ENCODE measurements at places on chromosomes 12 and 14.

- DNase-seq, result no peak
These were observed 280.9 kb downstream of the CACNA1C start for GRCh38 chr12:2333491-2334195.

DNA sequence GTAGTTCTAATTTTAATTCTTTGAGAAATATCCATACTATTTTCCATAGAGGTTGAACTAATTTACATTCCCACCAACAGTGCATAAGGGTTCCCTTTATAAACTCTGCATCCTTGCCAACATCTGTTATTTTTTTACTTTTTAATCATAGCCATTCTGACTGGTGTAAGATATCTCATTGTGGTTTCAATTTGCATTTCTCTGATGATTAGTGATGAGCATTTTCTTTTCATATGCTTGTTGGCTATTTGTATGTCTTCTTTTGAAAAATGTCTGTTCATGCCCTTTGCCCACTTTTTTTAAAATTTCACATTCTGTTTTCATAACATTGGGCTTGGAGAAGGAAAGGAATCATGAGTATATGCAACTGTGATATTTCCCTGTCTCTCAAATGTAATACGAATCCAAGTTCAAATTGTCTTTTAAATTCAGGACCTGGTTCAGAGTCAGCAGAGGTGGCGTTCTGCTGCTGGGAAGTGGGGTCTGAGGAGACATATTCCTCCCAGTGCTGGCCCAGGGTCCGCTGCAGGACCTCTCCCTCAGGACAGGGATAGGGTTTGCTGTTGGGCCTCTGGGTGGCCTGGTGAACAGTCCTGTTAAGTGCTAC, 81.2 kb upstream of the ETV6 start:
- DNase-seq, result no peak

DNA sequence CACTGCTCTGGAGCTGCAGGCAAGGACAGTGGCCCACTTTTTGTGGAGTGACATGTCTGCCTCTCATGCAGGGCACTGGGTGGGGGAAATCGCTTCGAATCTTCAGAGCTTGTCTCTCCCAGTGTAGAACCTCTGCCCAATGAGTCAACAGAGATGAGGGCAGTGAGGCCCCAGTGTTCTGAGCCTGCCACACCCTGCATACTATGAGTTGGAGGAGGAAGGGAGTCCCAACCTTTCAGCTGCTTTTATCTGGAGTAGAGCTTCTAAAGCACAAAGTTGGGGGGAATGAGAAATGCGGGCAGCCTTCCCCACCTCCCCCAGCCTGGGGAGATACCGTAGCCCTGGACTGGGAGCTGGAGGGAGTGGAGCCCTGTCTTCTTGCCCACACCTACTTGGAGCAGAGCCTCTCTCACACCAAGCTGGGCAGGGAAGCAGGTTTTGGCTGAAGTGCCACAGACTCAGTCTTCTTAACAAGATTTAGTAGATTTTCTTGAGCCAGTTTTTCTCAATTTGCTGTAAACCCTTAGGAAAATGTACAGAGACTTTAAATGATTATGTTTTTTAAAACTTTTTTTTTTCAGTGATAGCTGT, 159.1 kb downstream of the ADGRD1 start:
- no peak for DNase-seq

GRCh38 chr14:94127330-94127729, 2.1 kb downstream of the IFI27L2 start:
- no peak for DNase-seq

DNA sequence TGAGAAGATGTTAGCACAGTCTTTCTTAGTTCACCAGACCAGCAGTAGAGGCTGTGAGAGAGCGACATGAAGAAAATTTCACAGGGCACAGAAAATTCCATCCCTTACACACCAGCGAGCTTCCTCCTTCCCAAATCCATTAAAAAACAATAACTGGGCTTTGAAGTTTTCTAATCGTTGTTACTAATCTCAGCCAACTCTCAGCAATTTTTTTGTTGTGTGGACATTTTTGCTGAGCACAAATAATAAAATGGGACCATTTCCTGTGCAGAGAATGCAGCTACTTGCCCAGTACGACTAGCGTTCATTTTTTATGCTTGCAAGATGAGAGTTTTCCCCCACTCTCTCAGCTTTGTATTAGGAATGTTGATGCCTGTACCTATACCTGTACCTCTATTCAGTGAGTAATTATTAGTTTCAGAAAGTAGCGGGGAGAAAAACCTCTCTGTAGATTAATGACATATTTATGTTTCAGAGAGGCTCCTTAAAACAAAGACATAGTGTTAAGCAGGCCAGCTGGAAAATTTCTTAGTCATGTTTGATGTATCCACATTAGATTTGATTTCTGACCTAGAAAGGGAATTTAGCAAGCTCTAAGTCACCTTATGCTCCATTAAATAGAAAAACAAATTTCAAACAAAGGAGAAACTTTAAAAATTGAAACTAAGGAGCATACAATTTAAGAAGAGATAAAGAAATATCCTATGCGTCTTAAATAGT, 146.5 kb downstream of the SRGAP1 start:
- no peak for DNase-seq
